Activated CD4-positive, alpha-beta T cell treated with anti-CD3 and anti-CD28 coated beads for 24 hours (primary cell): ENCODE measurements at places on chromosomes 12 and 14.

GRCh38 chr12:112807452-112807851, 15.9 kb downstream of the RPH3A start:
- no peak for DNase-seq

GRCh38 chr12:68178184-68178583, 18.6 kb upstream of the IFNG start:
- no peak for DNase-seq

- no peak for DNase-seq
Observed at GRCh38 chr14:34782031-34782430, 67.6 kb upstream of the CFL2 start.

- no peak for DNase-seq
Observed at GRCh38 chr12:109708939-109709338, 4.7 kb upstream of the FAM222A start.

GRCh38 chr14:65115615-65116014, 13.3 kb upstream of the MAX start:
- no peak for DNase-seq
